ENCODE measurements at places on chromosomes 1 and 21.

- no peak for DNase-seq
These were observed 3.8 kb upstream of the DMBX1 start for GRCh38 chr1:46485564-46486431.

- no peak for DNase-seq
These were observed 1.2 kb downstream of the MTF2 start for GRCh38 chr1:93080179-93080823.

DNA sequence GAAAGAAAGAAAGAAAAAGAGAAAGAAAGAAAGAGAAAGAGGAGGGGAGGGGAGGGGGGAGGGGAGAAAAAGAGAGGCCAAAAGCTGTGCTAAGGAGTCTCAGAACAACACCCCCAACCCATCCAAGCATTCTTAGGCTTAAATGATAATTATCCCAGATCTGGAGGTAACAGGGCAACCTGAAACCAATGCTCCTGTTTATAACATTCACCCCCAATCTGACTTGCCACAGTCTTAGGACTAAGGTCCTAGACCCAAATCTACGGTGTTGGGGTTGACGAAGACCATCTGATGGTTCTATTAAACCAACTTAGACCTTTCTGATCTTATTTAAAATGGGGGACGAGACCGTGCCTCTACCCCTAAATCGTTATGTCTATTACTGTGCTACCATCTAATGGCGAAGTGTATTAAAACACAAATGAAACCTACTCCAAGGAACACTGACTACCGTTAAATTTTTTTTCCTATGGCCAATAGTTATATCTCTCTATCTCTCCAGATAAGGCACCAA lies 119.3 kb upstream of the CDC42BPA start:
- no peak for DNase-seq

- no peak for DNase-seq
These were observed 37.7 kb upstream of the IFNLR1 start for GRCh38 chr1:24224761-24225160.

DNA sequence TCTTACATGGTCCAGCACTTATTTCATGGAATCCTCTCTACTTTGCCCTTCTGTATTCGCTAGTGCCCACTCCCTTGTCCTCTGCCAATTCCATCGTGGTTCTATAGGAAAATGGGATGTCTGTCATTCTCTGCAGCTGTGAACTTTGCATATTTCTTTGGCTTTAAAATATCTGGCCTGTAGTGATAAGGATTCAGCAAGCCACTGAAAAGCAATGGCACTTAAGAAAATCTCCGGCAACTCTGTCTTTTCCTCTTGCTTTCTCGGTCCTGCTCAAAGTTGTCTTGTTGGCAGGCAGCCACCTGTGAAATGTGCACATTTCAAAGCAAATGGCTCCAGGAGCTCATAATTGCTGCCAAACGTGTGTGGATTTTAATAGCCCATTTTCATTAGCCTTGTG lies 91.8 kb downstream of the CHD1L start:
- no peak for DNase-seq

DNA sequence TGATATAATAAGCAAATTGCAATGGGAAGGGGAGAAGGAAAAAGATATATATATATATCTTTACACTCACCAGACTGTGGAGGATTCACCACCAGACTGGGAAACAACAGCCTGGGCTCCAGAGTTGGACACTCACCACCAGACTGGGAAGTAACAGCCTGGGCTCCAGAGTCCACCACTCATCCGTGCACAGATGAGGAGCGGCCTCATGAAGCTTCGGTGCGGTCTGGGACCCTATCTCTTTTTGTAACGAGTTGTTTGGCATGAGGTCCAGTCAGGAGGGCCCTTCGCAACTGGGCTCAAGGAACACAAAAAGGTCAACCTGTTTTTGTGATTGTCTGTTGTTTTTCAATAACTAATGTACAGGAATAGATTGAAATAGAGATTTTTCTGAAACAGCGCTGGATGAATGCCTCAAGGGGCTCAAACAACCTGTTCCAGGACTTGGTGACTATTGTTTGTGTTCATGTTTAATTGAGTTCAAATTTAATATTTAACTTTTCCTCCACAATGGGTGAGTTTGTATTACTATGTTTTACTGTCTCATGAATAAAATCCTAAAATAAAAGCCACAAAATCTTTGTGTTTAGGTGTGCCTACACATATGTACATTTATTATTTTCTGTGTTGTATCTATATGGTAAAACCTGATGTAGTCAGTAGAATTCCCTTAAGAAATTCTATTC lies 40.1 kb downstream of the S100A10 start:
- DNase-seq, result no peak

- no peak for DNase-seq
These were observed 65.6 kb upstream of the ETS2 start for GRCh38 chr21:38740090-38740489.

GRCh38 chr1:26015358-26015757 lies 6.2 kb upstream of the EXTL1 start:
- DNase-seq, result no peak

DNA sequence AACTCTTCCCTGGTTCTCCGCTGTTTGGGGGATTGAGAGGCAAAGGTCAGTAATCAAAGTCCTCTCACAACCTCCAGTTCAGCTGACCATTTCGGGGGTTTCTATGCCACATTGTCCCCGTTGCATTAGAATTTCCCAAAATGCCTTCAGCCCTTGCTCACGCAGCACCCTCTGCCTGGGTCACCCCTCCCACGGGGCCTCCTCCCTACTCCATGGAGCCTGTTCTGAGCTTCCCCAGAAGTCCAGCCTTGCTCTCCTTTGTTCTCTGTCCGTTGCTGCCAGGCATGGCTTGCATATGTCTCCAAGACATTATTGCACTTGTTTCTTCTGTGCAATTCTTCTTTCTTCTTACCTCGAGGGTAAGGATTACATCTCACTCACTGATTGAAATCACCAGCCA lies 16.5 kb downstream of the DMRTB1 start:
- no peak for DNase-seq

DNA sequence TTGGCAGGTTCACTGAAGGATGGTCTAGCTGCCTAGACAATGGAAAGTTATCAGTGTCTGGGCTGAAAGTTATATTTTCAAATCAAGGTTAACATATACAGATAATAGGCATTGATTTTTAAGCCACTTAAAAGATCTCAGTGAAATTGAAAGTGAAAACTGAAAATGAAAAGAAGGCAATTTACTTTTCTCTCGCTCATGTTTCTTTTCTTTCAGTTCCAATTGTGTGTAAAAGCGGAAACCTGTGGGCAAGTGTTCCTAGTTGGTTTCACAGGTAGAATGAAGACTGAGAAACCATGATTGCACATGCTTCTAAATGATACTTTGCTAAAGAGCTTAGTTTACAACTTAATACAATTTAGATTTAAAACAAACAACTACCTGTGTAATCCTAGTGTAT lies 383.7 kb downstream of the ZP4 start:
- DNase-seq, result no peak

DNA sequence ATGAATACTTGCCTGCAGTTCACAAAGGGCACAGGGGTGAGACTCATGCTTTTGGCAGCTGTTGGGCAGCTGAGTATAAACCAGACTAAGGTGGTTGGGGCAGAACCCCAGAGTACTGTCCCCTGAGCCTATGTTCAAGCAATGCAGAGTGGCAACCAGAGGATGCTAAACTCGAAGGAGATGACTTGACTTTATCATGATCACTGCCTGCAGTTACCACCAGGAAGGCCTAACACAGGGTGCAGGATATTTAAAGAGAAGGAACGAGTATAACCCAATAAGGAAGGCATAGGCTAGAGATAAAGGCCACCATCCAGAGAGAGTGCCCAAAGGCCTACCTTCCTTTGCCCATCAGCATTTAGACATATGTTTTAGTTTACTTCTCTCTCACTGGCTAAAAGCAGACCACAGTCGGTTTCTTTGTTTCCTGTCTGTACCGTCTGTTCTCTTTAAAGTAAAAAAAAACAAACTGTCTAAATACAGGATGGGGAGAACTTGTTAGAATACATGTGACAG lies 83.3 kb downstream of the MPZL1 start:
- no peak for DNase-seq

DNA sequence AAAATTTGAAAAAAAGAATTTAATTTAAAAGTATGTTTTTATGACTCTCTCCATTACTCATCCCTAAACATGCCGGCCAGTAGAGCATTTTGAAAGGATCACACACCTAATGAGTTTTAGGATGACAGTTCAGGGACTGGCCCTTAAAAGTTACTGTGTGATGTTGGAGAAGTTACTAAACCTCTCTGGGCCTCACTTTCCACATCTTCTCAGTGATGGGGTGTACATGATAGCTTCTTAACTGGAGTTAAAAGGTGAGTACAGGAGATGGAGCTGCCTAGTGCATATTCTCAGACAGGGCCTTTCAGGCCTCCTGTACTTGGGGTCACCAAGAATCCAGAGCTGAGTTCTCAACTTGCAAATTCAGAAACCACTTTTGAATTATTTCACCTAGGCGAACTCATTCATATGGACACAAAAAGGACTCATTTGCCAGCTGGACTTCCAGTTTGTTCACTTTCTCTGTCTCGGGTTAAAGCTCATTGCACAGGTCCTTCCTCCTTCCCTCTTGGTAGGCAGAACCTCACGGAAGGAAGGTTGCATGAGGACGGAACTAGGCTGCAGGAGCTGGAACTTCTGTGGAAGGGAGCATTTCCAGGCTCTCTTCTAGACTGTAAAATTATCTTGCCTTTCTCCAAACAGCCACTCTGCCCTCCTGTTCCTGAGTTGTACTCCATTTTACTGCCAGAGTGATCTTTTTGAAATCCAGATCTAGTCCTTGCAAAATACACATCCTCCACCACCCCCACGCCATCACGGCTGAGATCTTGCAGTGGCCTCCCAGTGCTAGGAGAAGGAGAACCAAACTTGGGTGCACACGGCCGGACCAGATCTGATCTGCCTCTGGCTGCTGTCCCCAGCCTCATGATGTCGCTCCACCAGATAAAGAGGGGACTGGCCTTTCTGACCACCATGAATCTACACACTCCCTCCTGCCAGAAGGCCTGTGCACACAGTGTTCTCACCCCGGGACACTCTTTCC lies 4.3 kb upstream of the SLC30A1 start:
- DNase-seq, result no peak

DNA sequence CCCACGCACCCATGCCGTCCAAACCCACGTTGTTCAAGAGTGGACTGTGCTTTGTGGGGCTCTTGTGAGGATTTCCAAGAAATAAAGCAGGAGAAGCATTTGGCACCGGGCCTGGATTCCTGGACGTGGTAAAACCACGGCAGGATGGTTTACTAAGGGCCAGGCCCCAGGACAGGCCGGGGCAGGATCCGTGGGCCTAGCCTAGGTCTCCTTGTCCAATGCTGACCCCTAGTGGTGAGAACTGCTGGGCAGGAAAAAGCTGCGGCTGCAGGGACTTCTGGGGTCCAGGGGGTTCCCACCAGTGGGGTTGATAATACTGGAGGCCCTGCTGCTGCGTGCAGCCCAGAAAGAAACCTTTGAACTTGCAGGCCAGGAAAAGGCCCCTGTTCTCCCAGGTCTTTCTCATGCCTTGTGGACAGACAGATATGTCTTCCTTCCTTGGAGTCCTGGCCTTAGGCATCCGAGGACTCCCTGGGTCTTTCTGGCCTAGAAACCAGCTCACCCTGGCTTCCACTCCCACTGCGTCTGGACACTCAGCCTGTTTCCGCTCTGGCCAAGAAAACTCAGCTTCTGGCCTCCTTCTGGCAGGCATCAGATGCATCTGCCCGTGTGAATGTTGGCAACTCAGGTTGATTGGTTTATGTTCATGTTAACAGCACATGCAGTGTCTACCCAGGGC lies 106.9 kb upstream of the TMEM51 start:
- no peak for DNase-seq

DNA sequence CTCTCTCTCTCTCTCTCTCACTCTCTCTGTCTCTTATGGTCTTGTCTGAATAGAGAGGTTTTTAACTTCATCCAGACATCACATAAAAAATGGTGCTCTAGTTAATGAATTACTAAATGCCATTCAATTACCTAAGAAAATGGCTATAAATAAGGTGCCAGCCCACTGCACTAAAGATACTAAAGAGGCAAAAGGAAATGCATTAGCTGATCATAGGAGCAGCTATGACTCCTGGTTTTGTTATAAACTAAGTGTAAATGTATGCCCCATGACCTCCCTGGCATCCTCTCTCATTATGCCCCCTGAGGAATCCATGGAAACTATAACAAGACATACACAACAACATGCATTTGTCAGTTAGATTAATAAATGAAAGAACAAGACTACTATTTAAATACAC lies 57.5 kb upstream of the PDC start:
- no peak for DNase-seq
